ENCODE measurements at places on chromosomes 13 and 19.

- peak; percentile 31 for DNase-seq
Observed at GRCh38 chr13:67574320-67575233, 344.4 kb upstream of the PCDH9 start.

DNA sequence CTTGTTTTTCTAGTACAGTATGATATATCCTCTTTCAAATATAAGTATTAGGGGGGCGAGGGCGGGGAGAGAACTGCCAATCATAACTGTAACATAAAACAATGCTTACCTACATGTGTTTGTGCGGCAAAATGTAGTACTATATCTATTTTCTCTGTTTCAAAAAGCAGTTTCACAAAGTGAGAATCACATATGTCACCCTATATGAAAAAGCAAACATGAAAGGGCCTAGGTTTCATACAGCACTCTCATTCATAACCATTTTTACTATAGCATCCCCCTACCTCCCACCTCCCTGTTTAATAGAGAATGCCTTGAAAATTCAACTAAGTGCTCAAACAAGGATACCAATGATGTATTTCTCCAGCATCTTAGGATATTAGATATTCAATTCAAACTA, 5.2 kb downstream of the TGDS start:
- no peak for DNase-seq

GRCh38 chr19:55254625-55254977, 4.2 kb downstream of the PPP6R1 start:
- no peak for DNase-seq

DNA sequence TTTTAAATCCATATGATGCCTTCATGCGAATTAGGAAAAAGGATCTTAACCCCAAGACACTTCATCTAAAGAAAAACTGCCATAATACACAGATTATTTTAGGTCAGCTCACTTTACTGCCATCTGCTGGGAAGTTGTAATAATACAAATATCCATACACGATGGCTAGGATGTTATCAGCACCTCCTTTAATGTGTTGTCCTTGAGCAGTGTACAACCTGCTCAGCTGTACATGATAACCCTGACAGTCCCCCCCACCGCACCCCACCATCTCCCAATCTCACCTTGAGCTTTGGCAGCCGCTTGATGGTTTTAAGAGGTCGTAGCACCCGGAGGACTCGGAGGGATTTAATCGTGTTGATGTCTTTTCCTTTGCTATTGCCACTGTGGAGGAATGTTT, 112.2 kb downstream of the IER2 start:
- DNase-seq: no peak

DNA sequence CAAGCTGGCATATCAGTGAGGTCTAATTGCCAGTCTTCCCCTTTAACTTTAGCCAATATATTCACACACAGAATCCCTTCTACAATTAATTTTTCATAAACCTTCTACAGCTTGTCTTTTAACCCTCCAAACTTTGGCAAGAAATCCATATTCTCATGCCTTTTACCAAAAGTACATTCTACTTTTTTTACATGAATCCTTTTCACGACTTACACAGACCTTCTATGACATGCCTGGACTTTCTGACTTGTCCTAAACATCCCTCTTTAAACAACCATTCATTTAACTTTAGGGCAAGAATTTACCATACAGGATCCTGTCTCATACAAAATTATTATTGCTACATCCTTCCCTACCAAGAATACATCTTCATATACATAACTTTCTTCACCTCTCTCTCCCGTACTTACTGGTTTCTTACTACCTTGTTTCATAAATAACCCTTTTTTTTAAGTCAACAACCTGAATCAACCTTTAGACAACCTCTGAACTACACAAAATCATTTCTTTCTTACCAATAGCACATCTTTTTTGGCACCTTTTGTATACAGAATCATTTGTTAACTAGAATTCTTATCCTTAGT, 23.5 kb downstream of the ZNF544 start:
- no peak for DNase-seq

DNA sequence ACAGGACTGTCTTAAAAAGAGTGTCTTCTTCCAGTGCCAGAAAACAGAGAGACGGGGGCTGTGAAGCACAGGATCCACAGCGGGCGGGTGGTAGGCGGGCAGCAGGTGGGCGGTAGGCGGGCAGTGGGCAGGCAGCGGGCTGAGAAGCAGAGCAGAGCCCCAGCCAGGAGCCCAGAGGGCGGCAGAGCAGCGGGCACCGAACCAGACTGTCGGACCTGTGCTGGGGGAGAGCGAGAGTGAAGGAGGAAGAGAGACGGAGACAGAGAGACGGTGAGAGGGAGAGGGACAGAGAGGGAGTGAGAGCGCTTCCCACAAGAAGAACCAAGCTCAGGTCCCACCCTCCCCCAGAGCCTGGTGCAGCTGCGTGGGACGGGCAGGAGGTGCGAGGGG, 30.3 kb downstream of the RASA3 start:
- peak; percentile 20 for DNase-seq

DNA sequence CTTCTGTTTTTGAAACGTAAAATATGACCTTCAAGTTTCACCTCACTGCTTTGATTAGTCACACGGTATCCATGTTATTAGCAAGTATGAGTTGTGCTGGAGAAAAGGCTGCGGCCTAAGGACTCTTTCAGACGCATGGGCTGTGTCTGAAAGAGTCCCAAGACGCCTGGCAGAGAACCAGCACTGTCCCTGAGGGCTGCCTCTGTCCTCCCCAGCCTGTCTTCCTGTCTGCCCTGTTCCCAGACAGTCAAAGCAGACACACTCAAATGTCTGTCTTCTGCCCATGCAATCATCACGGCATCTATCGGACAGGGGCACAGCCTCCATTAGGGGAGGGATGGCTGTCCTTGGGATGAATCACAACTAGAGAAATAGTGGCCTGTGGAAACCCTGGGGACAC, 65.5 kb downstream of the DPY19L3 start:
- no peak for DNase-seq

DNA sequence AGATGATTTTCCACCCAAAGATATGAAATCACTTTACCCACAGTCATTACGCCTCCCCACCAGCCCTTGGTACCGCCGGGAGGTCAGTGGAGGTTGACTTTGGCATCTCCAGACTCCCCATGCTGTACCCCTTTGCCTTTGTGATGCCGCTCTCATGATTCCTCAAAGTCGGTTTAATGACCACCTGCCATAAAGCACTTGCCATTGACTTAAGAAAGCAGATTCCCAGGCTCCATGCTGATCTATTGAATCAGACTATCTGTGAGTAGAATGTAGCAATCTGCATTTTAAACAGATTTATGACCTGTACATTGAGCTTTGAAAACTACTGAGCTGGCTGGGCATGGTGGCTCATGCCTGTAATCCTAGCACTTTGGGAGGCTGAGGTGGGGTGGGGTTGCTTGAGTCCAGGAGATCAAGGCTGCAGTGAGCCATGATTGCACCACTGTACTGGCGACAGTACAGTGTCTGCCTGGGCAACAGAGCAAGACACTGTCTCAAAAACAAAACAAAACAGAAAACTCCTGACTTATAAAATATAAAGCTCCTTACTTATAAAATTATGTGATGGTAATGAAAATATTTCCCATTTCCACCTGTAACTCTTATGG, 235.2 kb downstream of the KLF5 start:
- DNase-seq: no peak

DNA sequence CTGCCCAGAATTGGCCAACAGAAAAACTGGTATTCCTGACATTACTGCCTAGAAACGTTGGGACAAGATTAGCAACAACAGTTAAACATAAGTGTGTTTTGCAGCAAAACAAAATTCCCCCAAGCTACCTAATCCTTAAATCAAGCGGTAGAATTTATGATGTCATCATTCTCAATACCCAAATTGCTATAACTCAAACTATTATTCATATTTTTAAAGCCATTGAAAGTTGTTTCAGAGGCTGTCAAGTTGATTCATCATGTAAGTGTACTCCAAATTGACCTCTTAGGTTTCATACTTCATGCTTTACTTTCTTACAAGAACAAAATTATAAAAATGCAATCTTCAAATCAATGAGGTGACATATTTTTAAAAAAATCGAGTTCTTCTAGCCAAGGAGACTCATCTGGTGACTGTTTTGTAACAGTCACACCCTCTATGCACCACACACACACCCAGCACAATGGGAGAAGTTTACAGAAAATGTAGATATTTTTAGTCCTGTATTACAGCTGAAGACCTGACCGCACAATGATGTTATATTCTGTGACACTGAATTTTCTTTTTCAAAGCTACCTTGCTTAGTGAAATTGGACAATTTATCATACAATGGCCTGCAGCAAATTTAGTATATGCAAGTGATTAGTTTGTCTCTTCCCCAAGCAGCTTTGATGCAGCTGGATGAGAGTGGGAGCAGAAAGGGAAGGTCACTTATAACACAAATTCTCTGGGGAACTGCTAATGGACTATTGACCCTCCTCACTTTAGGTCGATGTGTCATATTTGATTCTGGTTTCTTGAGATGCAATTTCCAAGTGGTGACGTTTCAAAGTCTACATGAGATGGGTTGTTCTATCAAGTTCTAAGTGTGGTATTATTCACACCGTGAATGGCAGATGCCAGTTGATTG, 345.3 kb upstream of the OBI1 start:
- DNase-seq: no peak

DNA sequence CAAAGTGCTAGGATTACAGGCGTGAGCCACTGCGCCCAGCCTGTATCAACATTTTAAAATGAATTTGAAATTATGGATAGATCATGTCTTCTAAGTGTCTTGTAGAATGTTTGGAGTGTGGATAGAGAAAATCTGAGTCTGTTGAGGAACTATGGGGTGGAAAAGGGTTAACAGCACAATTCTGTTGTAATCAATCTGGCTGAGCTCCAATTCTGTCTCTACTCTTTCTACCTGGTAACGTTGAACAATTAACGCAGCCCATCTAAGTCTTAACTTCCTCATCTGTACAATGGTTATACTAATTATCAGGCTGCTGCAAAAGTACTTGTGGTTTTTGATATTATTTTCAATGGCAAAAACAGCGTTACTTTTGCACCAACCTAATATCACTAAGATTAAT, 4.1 kb downstream of the FPR2 start:
- no peak for DNase-seq

GRCh38 chr13:33129094-33129832, 113.0 kb downstream of the KL start:
- DNase-seq: no peak

DNA sequence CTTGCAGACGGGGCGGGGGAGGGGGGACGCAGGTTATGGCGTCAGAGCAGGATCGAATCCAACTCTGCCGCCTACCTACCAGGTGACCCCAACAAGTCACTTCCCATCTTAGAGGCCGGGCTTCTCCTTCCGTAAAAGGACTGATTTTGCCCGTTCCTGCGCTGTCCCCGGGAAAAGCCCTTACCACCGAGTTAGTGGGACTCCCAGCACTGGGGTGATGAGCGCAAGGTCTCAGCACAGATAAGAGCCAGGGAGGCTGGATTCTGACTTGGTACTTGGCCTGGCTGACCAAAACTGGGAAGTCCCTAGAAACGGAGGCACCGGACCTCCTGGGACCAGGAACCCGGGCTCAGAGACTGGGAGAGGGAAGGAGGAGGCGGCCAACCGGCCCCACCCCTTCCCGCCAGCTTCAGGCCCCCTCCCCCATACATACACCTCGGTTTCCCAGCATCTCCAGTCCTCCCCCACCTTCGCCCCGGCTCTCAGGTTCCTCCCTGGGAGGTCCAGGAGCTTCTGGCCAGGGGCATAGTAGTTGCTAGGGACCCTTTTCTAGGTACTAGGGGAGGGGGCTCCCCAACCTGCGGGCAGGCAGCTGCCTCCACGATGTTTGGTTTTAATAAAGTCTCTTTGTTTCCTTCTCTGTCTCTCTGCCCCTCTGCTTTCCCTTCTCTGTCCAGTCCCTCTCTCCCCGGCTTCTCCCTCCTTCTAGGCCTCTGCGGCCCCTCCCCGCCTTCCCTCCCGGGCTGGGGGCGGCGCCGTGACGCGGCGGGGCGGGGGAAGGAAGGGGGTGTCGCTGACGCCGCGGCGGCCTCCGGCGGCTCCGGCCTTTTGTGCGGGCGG, at the start of gene GRAMD1A:
Gene GRAMD1A, plus strand, starts transcription at position 826 of the 840 bp plus-strand sequence. CDS start 156 bp downstream, outside the sequence.
- peak; percentile 93 for DNase-seq

DNA sequence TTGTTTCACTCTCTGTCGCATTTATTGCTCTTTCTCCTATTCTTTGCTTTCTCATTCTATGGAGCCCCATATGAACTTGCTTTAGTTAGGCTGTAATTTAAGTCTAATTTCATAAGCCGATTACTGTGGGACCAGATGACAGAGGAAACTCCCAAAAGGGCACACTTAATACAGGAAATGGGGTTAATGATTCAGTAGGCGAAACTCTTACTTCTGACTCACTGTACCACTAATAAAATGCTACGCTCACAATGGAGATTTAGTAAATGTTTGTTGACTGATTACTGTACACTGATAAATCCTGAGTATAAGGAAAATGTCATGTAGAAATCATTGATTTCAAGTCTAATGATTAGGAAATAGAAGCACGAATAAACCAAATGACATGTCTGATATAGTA, 276.4 kb downstream of the KLF5 start:
- DNase-seq: no peak

DNA sequence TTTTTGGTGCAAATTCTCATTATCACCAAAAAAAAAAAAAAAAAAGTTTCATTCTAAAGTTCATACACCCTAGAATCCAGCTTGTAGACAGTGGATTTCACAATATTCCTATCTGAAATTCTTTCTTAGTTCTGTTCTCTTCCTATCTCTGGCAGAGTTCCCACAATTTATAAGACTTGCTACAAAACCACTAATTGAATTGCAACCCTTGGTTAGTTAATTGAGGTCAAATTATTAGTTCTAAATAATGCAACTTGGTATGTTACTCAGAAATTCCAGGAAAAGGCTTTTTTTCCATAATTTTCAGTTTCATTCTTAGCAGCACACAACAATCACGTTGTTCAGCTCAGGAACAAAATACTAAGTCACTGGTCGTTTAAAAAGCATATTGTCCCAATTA, 58.5 kb downstream of the SPATA13 start:
- DNase-seq: no peak

DNA sequence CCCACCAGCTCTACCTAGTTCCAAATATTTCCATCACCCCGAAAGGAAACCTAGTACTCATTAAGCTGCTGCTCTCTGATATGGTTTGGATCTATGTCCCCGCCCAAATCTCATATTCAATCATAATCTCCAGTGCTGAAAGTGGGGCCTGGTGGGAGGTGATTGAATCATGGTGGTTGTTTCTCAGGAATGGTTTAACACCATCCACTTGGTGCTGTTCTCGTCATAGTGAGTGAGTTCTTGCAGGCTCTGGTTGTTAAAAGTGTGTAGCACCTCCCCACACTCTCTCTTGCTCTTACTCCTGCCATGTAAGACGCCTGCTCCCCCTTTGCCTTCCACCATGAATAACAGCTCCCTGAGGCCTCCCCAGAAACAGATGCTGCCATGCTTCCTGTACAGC, 43.4 kb upstream of the MED4 start:
- no peak for DNase-seq

DNA sequence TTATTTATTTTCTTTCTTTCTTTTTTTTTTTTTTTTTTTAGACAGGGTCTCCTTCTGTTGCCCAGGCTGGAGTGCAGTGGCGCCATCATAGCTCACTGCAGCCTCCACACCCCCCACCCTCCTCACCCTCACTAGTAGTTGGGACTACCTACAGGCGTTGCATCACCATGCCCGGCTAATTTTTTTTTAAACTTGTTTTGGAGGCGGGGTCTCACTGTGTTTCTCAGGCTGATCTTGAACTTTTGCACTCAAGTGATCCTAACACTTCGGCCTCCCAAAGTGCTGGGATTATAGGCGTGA, 33.6 kb downstream of the GJA3 start:
- no peak for DNase-seq
